Right ventricle myocardium superior (tissue), 1 donor: ENCODE measurements at places on chromosomes 2 and 18. TPM values are rescaled to one million over a fixed set of nuclear protein-coding genes. Genes with fewer than 3 reads are reported as not detected.

The NT5C1B gene
- not detected for total RNA-seq

The ARHGEF33 gene
- total RNA-seq: 0.32 TPM

The SLC5A7 gene
- 0.19 TPM for total RNA-seq

The RANBP2 gene
- total RNA-seq: 44.0 TPM

The PLCL1 gene
- 93.3 TPM for total RNA-seq

The SGPP2 gene
- total RNA-seq: 15.3 TPM

The TOGARAM2 gene
- total RNA-seq: 42.8 TPM

The TFPI gene
- total RNA-seq: 24.3 TPM
